ENCODE measurements at places on chromosomes 3 and 15.

DNA sequence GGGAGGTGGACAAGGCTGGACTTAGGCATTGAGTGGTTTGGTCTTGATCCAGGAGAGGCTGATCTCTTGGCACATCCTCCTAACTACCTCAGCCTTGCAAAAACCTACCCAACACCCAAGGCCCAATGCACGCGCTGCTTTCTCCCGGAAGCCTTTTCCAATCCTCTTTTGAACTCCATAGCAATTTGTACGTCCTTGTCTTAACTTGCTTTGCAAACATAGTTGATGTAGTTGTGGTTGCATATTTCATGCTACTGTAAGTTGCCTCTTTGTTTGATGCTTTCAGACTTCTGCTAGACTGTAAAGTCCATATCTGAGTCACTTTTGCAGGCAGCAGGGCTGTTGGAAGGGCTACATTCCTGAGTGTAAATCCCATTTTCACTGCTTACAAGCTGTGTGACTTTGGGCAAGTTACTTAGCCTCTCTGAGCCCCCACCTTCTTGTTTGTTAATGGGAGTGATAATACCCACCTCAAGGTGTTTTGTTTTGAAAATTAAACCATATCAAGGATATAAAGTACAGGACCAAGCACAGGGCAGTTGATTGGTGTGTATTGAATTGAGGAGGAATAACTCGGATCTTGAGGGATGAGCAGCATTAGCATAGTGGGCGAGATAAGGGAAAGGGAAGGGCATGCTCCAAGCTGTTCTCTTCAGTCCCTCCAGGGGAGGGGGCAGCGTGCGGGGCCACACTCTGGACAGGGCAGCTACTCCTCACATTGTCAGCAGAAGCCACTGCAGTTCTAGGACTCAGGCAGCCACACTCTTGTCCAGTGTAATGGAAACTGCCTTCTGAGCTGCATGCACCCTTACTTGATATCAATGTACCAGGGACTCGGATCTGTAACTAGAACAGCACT is 28.8 kb downstream of the SIAH2 start:
- peak; percentile 69 for DNase-seq

- peak; percentile 32 for DNase-seq
Measured at GRCh38 chr15:78996894-78997275, 52.0 kb upstream of the CTSH start.

DNA sequence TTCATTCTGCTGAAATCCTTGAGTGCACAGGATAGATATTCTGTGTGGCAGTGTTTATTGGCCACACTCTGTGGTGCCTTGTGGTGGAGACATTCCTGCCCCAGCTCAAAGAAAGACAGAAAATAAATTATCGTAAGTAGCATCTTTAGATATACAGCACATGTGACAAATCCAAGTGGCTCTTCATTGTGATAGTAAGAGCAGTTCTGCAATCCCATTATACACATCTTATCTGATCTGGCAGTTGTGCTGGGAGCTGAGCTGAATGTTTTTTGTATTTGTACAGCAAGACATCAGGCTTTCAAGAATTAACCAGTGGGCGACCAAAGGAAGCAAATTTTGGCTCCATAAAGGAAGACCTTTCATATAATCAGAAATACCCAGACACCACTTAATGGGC is 235.3 kb upstream of the MRPL3 start:
- DNase-seq, result no peak

GRCh38 chr15:52338058-52338457 is 42.5 kb upstream of the MYO5C start:
- peak; percentile 65 for DNase-seq

DNA sequence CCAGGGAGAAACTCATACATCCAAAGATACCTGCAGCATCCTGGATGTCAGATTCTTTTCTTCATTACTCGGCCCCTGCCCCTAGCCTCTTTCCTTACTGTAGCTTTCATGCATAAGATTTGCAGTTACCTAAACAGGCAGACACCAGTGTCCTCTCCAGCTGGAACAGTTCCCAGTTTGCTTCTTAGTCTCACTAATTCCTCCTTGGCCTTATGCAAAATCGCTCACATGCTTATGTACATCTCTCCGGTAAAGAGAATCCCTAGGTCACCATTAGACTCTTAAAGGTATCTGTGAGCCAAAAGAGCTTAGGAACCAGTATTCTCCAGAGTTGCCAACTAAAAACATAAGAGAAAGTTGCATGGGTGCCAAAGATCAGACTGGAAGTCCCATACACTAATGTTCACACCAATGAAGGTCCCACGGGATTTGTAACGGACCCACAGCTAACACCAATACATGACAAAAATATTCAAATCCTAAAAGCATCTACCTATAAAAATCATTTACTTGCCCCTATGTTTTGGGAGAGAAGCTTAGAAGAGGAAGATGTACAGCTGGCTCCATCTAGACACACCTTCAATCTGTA is 66.6 kb downstream of the CBLB start:
- DNase-seq, result no peak

GRCh38 chr15:33068511-33068990 is 126.0 kb downstream of the FMN1 start:
- peak; percentile 10 for DNase-seq

Measured in amniotic epithelial cell (primary cell).